ENCODE measurements at places on chromosomes 3 and 15. TPM values are rescaled to one million over a fixed set of nuclear protein-coding genes. Genes with fewer than 3 reads are reported as not detected.

Gene FAM43A
- total RNA-seq: 26.3 TPM

Gene ALG1L2
- total RNA-seq: 1.7 TPM

Gene CTXN2
- not detected for total RNA-seq

GRCh38 chr15:41499109-41499851 lies 5.6 kb downstream of the ITPKA start:
- no peaks in the 10 kb centered on the region for H3K36me3 ChIP-seq
- H3K4me1 ChIP-seq: peaks cover 30% of the 10 kb centered on the region
- no peak overlapping the region for H3K4me3 ChIP-seq
- H3K27me3 ChIP-seq: no peaks in the 10 kb centered on the region
- no peak overlapping the region for H3K27ac ChIP-seq

Gene PDHB
- 70.5 TPM for total RNA-seq

DNA sequence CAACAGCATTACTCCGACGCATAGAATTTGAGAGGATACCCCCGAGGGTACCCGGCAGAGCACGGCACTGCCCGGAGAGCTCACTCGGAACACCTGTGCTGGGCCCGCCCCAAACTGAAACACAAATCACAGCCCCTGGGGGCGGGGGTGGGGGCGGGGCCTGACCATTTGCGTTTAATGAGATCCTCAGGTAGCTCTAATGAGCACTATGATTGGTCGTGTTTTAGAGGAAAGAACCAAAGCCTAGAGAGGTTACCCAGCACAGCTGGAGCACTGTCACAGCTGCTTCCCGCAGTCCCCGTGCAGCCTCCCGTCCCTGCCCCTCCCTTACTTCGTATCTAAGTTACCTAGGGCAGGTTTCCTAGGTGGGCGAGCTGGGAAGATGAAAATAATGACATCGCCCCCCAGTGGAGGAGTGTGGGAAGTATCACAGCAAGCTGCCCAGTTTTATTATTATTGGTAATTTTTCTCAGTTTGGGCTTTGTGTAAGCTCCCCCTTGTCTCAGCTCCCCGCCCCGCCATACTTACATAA lies 187.1 kb downstream of the PDE8A start:
- DNase-seq: peak; percentile 85
- H3K27ac ChIP-seq: no peak overlapping the region
- H3K36me3 ChIP-seq: no peaks in the 10 kb centered on the region
- H3K4me1 ChIP-seq: no peaks in the 10 kb centered on the region

Gene CPEB1
- total RNA-seq: 4.9 TPM

GRCh38 chr3:48270306-48270705 lies 29.4 kb downstream of the ZNF589 start:
- no peak overlapping the region for H3K4me3 ChIP-seq
- no peaks in the 10 kb centered on the region for H3K4me1 ChIP-seq
- peaks cover 31% of the 10 kb centered on the region for H3K36me3 ChIP-seq
- no peak for DNase-seq
- H3K27me3 ChIP-seq: no peaks in the 10 kb centered on the region

DNA sequence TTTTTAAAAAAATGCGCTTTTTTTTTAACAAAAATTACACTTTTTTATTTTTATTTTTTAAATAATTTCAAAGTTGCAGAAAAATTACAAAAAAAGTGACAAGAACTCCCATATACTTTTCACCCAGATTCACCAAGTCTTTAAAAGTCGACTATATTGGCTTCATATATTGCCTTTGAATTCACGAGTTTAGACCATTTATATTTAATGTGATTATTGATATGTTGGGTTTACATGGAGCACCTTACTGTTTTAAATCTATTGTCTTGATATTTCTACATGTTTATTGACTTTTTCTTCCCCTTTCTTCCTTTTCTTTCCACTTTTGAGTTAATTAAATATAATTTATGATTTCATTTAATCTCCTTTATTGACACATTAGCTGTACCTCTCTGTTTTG lies 127.2 kb downstream of the OPA1 start:
- no peaks in the 10 kb centered on the region for H3K27me3 ChIP-seq
- H3K27ac ChIP-seq: no peak overlapping the region
- H3K36me3 ChIP-seq: no peaks in the 10 kb centered on the region
- H3K4me1 ChIP-seq: no peaks in the 10 kb centered on the region
- no peak overlapping the region for H3K4me3 ChIP-seq

Gene ONECUT1
- not detected for total RNA-seq

Gene MAGI1
- 123 TPM for total RNA-seq

DNA sequence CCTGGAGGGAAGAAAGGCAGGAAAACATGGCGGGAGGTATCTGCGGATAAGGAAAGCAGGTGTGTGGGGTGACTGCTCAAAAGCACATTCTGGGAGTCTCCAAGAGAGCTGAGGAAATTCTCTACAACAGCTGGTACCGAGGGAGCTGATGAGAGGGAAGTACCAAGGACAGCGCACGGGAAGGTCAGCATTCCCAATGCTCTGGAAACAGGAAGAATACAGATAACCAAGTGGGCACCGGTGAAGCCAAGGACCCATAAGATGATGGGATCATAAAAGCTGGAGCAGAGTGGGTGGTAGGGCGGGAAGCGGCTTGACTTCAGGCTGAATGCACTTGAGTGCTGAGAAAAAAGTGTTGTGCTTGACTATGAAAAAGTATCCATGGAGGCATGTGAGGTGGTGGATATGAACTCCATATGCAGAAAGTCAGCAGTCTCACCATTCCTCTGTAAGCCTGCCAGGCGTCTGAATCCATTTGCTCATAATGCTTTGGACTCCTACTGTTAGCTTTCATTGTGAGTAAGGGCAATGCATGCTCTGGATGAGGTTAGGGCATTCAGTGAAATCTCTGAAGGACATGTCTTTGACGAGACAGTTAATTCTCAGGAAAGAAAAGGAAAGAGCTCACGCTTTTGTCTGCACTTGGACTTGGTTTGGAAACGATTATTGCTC lies 215.5 kb downstream of the NR1D2 start:
- H3K27ac ChIP-seq: no peak overlapping the region
- no peaks in the 10 kb centered on the region for H3K27me3 ChIP-seq
- H3K36me3 ChIP-seq: no peaks in the 10 kb centered on the region
- H3K4me3 ChIP-seq: no peak overlapping the region

DNA sequence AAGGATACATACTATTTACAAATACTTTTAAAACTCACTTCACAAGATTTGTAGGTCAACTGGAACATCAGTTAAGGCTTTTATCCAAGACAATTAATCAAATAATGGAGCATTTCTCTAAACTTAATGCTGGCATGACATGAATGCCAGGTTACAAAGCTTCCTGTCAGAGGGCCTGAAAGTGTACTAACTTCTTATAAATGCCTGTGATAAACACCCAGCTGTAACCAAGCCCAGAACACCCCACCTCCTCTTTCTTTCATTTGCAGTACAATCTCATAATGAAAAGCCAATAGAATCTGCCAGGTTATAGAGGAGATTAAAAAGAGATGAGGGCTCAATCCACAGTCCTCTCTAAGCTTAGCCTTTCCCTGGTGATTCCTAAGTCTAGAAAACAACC lies 214.4 kb downstream of the OSBPL10 start:
- H3K27ac ChIP-seq: no peak overlapping the region
- H3K4me3 ChIP-seq: no peak overlapping the region
- H3K27me3 ChIP-seq: no peaks in the 10 kb centered on the region
- no peaks in the 10 kb centered on the region for H3K36me3 ChIP-seq

DNA sequence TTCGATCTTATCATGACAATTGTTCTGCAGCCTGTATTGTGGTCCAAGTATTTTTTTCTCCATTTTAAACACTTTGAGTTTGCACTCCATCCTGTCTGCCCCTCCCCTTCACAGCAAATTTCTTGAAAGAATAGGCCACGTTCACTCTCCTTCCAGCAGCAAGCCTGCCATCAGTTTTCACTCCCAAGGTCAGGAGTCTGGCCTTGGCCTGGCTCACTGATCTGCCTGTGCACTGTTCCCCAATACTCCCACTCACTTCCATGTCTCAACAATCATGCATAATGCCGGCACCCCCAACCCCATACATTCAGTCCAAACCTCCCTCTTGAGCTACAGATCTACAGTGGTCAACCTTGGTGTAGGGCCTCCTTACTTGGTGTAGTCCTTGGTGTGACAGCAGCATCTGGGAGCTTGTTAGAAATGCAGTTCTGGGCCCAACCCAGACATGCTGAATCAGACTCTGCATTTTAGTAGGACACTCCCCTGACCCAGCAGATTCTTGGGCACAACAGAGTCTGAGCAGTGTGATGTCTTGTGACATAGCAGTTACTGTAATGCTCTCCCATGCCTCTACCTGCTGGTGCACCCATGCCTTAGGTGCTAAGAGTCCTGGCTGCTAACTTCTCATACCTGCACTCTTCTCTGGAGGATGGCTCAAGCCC lies 58.3 kb upstream of the XCR1 start:
- H3K27me3 ChIP-seq: no peaks in the 10 kb centered on the region
- H3K4me3 ChIP-seq: no peak overlapping the region
- DNase-seq: no peak
- H3K36me3 ChIP-seq: no peaks in the 10 kb centered on the region
- no peaks in the 10 kb centered on the region for H3K4me1 ChIP-seq
- H3K27ac ChIP-seq: no peak overlapping the region

GRCh38 chr15:76340803-76341365 lies 4.3 kb downstream of the ISL2 start:
- no peak overlapping the region for H3K4me3 ChIP-seq
- DNase-seq: no peak
- peaks cover 93% of the 10 kb centered on the region for H3K27me3 ChIP-seq
- no peak overlapping the region for H3K27ac ChIP-seq
- peaks cover 28% of the 10 kb centered on the region for H3K4me1 ChIP-seq

GRCh38 chr15:91055548-91056331 lies 33.3 kb upstream of the VPS33B start:
- no peak overlapping the region for H3K4me3 ChIP-seq
- H3K27ac ChIP-seq: no peak overlapping the region
- no peaks in the 10 kb centered on the region for H3K36me3 ChIP-seq
- no peaks in the 10 kb centered on the region for H3K4me1 ChIP-seq

- DNase-seq: no peak
- H3K4me1 ChIP-seq: no peaks in the 10 kb centered on the region
- no peak within 1 kb of the TSS for H3K4me3 ChIP-seq
- H3K36me3 ChIP-seq: no peaks in the 10 kb centered on the region
- no peaks in the 10 kb centered on the region for H3K27me3 ChIP-seq
Measured at GRCh38 chr3:128466840-128467541, at the start of gene DNAJB8. DNAJB8 (minus strand) TSS chr3:128466890; CDS start chr3:128463245, 3,645 bp downstream.

Gene CAMK1
- 32.1 TPM for total RNA-seq

Gene SPINT1
- 84.3 TPM for total RNA-seq

Gene AADACL2
- total RNA-seq: not detected

Gene SLC2A2
- total RNA-seq: not detected

GRCh38 chr15:67175643-67176071 lies 78.8 kb downstream of the AAGAB start:
- H3K4me3 ChIP-seq: no peak overlapping the region
- H3K27ac ChIP-seq: peak overlapping the region; percentile 71
- H3K4me1 ChIP-seq: peaks cover 45% of the 10 kb centered on the region
- peak; percentile 61 for DNase-seq
- peaks cover 1% of the 10 kb centered on the region for H3K36me3 ChIP-seq

Data from thyroid gland (tissue), 4 donors.